Stimulated activated CD4-positive, alpha-beta T cell treated with anti-CD3 and anti-CD28 coated beads, Interleukin-2, amount 100 ng/mL, for 24 hours (primary cell): ENCODE measurements at places on chromosomes 1 and 21.

DNA sequence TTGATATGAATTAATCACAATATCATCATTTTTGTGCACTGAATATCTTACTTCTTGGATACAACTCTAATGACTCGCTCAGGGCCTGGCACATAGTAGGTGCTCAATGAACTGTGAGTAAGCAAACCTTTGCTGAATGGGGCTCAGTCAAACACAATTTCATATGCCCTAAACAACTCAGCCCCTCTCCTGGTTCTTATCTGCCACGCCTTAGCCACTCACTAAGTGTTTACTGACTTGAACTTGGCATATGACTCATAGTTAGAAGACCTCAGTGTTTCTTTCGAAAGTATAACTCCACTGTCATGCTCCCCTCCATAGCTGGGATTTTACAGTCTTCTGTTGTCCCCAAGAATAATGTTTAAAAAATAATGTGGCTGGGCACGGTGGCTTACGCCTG lies 4.8 kb upstream of the IFNLR1 start:
- peak; percentile 33 for DNase-seq

GRCh38 chr1:165884690-165885304 lies 57.4 kb downstream of the UCK2 start:
- no peak for DNase-seq

DNA sequence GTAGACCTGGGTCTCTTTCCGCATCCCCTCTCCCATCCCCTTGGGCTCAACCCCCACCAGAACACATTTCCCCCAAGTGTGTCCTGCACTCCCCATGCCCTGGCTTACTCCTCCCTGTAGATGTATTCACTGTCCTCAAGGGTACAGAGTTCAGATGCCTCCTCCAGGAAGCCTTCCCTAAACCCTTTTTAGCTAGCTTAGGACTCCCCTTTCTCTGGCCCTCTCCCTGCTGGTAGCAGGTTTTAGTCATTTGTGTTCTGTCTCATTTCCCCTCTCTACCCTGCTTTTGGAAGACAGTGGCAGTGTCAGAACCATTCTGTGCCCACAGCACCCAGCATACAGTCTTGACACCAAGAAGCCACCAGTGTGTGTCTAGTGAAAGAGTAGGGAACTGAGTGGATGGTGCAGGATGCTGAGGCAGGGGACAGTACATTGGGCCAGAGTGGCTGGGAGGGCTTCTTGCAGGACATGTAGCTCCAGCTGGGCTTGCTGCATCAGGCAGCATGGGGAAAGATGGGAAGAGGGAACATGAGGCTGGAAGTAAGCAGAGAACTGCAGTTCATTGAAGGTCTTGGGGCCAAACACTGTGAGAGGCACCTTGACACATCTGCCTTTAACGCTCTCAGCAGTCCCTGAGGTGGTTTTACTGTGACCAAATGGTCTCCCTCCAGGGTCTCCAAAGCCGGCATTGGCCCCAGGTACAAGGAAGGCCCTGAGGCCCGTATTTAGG lies 2.5 kb downstream of the FOXO6 start:
- DNase-seq, result no peak

GRCh38 chr1:23050201-23050600 lies 30.9 kb downstream of the KDM1A start:
- DNase-seq, result no peak

DNA sequence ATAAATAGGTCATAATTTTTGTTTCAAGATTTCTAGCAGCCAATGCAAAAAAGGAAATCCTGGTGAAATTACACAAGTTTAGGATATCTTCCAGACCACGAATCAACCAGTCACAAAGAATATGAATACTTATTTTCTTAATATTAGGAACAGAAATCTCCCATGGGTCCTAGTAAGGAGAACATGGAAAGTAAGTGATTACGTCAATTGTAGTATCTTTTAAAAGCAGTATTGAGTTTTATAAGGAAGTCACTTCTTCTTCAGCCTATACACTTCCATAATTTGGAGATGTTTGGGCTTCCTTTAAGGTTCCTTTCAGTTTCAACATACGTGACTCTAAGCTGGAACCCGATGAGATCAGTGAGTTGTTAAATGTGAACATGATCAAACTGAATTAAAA lies 534.5 kb downstream of the USP25 start:
- DNase-seq, result no peak

GRCh38 chr1:60510162-60510561 lies 436.6 kb upstream of the C1orf87 start:
- no peak for DNase-seq

DNA sequence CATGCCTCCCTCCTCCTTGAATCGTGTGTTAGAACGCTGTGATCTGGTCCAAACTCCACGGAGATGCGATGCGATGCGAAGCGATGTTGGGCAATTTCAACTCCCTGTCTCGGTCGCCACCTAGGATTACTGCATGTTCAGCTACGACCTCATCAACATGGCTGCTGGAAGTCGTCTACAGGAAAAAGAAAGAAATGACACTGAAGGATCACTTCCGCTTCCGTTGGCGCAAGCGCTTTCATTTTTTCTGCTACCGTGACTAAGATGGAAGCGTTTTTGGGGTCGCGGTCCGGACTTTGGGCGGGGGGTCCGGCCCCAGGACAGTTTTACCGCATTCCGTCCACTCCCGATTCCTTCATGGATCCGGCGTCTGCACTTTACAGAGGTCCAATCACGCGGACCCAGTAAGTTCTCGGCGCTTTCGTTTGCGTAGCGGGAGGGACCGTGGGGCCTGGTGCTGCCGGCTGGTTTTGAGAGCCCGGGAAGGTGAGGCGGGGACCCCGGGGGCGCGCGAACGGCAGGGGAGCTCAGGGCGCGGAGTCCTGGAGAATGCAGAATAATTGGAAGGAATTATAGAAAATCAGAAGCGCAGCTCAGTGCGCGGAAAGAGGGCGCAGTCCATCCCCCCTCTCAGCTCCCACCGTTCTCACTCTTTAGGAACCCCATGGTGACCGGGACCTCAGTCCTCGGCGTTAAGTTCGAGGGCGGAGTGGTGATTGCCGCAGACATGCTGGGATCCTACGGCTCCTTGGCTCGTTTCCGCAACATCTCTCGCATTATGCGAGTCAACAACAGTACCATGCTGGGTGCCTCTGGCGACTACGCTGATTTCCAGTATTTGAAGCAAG lies at the start of gene PSMB4:
TSS of gene PSMB4 (plus strand) at position 250 of the 848 bp plus-strand sequence. CDS start at position 265, 15 bp downstream.
- peak; percentile 73 for DNase-seq

DNA sequence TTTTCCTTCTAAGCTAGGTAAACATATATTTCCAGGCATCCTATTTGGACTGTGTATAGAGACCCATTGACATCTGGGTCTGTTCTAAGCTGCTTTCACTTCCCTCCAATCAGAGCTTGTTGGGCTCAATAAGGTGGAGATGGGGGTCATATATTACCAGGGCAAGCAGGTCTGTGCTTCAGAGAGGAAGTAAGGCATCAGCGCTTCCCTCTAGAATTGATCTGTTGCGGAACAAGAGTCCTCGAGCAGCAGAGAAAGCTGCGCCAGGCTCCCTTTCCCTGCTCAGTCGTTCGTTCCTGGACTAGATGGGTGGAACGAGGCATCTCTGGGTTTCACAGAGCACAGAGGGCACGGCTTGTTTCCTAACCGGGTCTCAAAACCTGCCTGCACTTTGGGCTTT lies 63.5 kb downstream of the DISC1 start:
- no peak for DNase-seq

DNA sequence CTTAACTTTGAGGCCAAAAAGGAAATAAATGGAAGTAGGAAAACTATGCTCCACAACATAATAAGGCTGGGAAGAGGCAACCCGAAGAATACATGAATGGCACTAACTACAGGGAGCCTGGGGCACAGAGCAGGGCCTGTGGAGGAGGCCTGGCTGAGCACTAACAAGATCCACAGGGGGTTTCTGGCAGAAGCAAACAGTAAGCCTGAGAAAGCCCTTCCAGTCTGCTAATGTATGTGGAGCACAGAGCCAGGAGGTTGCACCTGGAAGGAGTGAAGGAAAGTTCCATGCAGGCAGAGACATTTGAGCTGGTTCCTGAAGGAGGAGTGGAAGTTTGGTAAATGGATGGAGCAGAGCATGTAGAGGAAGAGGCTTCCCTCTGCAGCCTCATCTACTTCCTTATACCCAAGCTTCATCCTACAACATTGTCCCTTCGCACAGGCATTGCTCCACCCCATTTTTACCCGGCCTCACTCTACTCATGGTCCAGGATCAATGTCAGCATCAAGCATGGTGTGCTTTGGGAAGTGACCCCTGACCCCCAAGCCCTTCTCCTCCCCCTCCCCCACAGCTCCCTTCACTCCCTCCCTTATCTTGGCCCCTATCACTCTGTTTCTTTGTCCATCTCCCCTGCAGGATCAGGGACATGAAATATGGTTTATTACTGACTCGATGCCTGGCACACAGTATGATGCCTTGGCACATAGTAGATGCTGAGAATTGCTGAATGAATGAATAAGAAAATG lies 23.3 kb downstream of the SHISA4 start:
- DNase-seq, result no peak

GRCh38 chr1:240405751-240406150 lies 206.2 kb downstream of the GREM2 start:
- no peak for DNase-seq

- no peak for DNase-seq
Measured at GRCh38 chr1:183235503-183235902, 49.4 kb downstream of the LAMC2 start.

GRCh38 chr1:88976235-88976634 lies 16.2 kb downstream of the KYAT3 start:
- no peak for DNase-seq

GRCh38 chr1:207077012-207077411 lies 11.6 kb upstream of the C4BPB start:
- DNase-seq, result no peak

DNA sequence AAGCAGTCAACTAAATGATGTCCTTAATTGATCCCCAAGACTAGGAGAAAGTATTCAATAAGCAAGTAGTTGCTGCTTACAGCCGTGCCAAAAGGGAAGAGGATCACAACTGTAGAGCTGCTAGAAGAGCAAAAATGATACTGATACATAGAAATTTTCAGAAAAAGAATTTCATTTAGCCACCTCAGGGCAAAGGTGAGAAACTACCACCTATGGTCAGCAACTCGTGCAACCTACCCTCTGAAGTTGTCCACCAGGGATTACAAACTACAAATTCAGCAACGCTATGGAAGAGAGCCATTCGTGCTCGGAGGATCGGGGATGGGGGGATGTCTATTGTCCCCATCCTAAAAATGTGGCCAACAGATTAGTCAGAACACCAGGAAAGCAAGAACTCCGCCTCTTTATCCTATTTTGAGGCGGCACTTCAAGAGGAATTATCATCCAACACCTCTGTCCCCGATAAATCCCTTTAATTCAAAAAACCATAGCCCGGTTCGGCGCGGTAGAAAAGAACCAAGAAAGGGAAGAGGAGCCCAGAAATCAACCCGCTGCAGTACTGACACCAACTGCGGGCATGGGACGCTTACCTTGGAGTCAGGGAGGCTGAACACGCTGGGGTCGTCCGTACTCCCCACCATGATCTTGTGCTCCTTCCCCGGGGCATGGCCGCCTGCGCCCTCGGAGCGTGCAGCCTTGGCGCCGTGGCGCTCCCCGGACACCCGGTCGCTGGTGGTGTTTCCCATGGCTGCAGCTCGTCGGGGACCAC lies 687 bp downstream of the PRKAB2 start:
- DNase-seq, result no peak

DNA sequence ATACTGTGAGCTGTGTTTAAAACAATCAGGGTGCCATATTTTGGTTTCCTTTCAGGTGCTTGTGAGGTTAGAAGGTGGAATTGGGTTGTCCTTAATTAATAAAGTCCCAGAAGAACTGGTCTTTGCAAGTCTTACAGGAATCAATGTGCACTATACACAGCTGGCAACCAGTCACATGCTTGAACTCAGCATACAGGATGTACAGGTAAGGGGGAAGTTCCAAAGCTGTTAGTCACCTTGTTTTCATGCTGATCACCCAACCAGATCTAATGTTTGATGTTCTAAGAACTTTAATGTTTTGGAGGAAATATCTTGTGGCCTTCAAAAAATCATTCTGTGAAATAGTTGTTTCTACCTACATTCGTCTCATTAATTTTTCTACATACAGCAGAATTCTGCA lies 156.3 kb downstream of the VPS13D start:
- no peak for DNase-seq

- DNase-seq, result no peak
Measured at GRCh38 chr1:25447547-25447946, 16.9 kb downstream of the MACO1 start.

- no peak for DNase-seq
Measured at GRCh38 chr1:204075139-204075521, 2.2 kb downstream of the SOX13 start.

DNA sequence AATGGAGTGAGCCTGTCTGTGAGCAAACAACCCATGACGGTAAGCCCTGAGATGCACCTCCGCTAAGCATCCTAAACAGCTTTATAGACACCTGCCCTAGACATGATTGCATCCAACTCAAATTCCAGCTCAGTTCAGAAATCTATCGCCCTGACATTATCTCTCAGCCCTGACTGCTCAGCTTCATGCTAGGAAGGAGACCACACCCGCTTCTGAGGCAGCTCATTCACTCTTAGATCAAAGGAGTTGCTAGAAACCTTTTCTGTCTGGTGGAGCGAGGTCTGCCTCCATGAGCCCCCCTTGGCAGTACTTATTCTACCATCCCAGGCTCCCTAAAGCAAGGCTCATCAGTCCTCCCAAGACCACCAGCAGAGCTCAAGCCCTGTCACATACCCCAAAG lies 17.0 kb downstream of the IL10RB start:
- no peak for DNase-seq
